Ammon's horn (tissue), 1 donor: ENCODE measurements at places on chromosomes 5 and 9.

DNA sequence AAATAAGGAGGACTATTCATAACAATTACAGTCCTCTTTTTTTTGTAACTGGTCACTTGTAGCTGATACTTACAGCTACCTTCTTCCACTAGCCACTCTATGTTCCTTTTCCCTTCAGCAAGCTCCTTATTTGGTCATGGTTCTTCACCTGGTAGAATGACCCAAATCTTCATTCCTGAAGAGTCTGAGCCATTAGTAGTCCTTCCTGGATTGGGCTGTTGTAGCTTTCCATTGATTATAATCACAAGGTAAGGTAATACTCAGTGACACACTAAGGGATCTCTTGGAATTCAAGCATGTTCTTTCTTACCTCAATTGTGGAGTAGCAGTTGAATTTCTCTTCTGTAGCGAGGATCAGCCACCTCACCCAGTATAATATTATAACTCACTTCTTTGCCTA is 25.5 kb upstream of the ITGA2 start:
- DNase-seq = no peak

GRCh38 chr9:34654323-34655051 is 2.5 kb downstream of the IL11RA start:
- DNase-seq = peak; percentile 89

DNA sequence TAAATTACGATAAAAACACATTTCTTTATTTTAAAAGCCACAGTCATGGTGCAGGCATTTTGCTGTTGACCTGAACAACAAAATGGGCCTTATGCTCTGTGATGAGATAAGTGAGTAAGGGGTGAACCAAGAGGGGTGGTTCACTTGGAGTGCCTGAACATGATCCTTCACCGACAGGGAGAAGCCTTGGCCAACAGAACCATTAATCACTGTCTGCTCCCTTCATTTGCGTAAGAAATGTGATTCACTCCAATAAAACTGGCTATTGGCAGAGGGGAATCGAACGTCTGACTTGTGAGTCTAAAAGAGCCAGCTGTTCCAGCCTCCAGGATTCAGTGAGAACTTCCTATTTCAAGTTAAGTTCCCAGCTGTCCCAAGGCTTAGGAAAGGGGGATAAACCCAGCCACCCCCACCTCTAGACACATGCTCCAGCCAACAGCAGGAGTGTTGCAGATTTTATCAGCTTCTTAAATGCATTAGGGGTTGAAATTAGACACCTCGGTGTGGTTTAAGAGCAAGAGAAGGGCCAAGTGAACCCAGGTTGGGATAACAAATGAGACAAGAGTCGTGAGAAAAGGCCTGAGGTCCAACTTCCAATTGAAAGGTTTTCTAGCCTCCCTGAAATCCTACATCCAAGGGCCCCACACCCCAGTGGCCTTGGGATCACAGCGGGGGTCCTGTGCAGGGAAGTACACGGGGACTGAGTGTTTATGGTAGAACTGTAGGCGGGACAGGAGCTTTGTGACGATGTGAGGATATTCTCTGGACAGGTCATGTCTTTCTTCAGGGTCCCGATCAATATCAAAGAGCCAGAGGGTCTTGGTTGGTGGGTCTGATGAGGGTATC is 131.4 kb upstream of the LHFPL2 start:
- DNase-seq = no peak

DNA sequence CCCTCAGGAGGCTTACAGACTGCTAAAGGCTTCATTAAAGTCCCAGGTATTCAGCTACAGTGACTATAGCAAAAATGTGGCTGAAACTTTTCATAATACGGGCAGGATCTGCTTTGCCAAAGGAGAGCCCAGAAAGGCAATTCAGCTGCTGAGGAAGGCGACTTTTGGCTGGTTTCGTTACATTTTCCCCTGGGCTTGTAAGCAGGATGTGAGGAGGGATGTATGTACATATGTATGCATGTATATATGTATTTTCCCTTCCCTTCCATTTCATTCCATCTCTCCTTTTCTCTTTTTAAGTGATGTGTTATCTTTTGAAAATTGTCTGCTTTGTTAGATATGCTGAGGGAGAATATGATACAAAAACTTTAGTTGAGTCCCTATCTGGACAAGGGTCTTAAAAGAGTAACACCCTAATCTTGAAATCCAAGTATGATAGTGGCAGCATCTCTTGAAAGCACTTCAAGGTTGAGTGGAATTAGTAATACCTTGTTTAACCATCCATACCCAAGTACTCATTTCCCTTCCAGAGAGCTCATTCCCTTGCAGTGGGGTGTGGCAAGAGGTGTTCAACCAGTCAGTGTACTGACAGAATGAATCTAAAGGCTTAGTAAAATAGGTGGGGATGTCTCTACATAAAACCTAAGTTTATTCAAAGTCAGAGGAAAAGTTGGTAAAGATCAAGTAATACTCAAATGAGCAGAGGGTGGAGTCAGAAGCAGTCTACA is 28.7 kb downstream of the RAD1 start:
- no peak for DNase-seq

- DNase-seq = no peak
Observed at GRCh38 chr9:128026255-128026772, 40.8 kb downstream of the NAIF1 start.

DNA sequence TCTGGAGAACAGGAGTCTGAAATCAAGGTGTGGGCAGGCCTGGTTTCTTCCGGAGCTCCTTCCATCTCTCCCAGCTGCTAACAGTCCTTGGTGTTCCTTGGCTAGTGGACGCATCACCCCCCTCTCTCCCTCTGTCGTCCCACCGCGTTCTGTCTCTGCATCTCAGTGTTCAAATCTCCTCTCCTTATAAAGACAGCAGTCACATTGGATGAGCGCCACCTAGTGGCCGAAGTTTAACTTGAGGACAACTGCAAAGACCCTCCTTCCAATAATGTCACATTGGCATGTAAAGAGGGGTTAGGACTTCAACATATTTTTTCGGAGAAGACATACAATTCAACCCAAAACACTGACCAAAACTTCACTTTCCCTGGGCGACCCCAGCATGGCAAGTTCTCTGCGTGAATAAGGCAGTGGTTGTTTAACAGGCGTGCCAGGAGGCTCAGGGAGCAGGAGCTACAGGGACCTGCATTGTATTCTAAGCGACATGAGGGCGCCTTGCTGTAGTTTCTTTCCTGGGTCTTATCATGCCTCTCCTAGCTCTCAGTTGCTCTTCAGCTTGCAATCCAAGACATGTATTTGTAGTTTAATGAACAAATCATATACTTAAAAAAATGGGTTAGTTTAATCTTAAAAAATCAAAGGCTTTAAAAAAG is 27.9 kb upstream of the BASP1 start:
- DNase-seq = peak; percentile 83
